ENCODE measurements at places on chromosomes 2 and 18. TPM values are rescaled to one million over a fixed set of nuclear protein-coding genes. Genes with fewer than 3 reads are reported as not detected.

GRCh38 chr2:50648041-50648700, 383.8 kb downstream of the NRXN1 start:
- DNase-seq = no peak

DNA sequence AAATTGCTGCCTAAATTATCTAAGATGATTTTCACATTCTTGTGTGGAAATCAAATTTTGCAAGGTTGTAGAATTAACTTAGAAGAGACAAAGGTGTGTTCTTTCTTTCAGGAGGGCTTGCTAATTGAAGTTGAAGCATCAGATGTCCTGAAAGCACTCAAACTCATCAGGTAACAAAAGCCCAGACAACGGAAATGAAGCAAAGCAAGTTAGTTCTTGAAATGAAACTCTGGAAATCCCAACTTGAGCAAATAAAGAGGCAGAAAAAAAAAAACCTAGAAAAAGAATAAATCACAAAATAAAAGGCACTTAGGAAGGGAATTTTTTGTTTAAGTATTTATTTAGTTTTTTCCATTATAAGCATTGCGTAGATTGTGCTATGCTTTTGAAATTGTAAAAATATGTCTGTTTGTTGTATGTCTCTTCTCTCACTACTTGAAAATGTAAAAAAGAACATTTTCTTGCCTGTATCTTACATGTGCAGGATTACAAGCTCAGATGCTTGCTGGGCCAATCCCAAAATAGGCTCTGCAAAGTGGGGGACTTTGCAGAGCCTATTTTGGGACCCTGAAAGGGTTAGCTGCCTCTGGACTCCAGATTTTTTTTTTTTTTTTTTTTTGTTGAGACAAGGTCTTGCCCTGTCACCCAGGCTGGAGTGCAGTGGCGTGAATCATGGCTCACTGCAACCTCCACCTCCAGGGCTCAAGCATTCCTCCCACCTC, 46.7 kb downstream of the FAM161A start:
- DNase-seq = no peak

DNA sequence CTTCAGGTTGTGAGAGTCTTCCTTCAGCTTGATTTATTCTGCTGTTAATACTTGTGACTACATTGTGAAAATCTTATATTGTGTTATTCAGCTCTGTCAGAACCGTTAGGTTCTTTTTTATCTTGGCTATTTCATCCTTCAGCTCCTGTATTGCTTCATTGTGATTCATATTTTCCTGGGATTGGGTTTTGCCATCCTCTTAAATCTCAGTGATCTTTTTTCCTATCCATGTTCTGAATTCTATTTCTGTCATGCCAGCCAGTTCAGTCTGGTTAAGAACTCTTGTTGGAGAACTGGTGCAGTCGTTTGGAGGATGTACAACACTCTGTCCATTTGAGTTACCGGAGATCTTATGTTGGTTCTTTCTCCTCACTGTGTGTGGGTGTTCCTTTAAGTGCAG, 19.1 kb downstream of the MSTN start:
- DNase-seq = no peak

- DNase-seq = no peak
Measured at GRCh38 chr2:141317986-141318385, 812.8 kb downstream of the LRP1B start.

DNA sequence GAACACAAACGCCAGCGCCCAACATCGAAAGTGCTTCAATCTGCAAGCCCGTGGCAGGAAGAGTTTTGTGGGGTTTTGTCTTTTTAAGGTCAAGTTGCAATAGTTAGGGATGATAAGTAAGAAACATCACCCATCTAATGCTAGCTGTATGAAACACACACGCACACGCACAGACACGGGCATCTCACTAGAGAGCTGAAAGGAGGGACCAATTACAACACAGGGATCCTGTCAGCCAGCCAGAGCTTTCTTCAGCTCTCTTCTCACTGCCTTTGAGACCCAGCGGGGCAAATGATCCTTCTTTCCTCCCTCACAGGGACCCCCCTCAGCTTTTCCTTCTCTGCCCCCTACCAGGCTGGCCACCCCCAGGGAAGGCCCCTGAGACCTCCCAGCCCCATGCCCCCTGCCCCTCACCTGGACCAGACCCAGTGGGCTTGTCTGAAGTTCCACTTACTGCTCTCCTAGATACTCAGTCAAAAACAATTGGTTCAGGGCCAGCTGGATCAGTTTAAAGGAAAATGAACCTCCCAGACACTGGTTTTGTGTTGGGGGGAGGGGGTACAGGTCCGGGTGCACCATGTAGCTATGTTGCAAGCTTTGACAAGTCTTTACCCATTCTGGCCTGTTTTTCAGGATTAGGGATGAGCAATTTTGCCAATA, 17.9 kb downstream of the CYP26B1 start:
- DNase-seq = peak; percentile 18

DNA sequence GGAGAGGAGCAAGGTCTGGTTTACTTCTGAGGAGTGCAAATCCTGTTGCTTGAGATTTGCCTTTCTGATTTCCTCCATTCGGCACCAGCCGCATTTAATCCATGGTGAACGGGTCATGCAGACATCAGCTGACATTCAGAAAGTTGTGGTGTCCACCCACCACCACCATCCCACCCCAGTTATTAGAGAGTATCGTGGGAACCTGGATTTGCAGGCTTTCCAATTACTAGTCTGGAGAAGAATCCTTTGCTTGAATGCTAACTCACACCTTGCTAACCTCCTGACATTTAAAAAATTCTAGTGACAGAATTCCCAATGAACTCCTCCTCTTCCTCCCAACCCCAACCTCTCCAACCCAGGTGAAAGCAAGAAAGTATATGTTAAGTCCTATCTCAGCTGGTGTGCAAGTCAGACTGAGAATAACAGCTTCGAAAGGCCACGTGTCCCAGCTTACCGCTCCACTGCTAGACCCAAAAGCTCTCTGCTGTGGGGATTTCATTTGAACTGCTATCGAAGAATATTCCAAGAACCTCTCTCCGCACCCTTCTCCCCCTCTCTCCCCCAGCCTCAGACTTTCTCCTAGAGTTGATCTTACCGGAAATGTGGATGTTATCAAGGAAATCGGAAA, 17.7 kb downstream of the BCL11A start:
- no peak for DNase-seq

DNA sequence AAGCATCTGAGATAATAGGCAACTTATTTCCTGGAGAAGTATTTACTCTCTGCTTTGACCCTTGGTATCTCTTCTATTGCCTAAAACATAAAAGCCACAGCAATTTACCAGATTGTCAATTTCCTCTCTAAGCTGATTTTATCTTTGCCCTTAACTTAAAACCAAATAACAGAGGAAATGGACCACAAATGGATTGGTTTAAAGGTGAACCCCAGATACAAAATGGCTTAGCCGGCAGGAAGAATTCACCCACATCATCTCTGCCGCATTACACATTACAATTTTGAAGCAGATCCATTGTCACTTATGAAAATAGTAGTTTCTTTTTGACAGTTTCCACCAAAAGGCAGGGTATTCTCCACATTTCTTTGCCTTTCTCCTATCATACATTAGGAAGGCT, 585.8 kb upstream of the CHAC2 start:
- DNase-seq = no peak

The AAK1 gene
- 30.6 TPM for total RNA-seq

DNA sequence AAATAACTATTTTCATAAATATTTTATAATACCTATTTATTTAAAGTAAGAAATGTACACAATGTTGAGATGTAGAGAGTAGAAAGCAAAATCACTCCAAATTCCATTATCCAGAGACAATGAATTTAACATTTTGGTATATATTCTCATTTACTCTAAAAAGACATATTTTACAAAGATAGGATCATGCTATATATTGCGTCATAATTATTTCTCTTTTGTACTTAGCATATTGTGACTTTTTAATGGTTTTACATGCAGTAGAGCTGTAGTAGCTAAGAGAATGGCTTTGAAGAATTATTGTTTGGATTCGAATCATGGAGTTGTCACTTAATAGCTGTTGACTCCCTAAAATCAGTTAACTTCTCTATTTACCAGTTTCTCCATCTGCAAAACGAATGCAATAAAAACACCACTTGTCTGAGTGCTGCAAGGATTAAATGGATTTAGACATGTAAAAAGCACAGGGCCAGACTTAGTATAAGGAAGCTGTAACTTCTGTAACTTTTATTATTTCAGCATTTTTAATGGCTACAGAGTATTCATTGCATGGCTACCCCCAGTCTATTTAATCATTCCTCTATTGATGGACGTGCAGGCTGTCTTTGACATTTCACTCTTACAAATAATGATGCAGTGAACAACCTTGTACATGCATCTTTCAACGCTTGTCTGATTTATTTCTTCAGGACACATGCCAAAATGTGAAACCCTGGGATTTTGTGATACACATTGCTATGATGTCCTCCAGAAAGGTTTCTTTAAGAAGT, 33.2 kb downstream of the KCNS3 start:
- no peak for DNase-seq

The AGXT gene
- total RNA-seq = not detected

DNA sequence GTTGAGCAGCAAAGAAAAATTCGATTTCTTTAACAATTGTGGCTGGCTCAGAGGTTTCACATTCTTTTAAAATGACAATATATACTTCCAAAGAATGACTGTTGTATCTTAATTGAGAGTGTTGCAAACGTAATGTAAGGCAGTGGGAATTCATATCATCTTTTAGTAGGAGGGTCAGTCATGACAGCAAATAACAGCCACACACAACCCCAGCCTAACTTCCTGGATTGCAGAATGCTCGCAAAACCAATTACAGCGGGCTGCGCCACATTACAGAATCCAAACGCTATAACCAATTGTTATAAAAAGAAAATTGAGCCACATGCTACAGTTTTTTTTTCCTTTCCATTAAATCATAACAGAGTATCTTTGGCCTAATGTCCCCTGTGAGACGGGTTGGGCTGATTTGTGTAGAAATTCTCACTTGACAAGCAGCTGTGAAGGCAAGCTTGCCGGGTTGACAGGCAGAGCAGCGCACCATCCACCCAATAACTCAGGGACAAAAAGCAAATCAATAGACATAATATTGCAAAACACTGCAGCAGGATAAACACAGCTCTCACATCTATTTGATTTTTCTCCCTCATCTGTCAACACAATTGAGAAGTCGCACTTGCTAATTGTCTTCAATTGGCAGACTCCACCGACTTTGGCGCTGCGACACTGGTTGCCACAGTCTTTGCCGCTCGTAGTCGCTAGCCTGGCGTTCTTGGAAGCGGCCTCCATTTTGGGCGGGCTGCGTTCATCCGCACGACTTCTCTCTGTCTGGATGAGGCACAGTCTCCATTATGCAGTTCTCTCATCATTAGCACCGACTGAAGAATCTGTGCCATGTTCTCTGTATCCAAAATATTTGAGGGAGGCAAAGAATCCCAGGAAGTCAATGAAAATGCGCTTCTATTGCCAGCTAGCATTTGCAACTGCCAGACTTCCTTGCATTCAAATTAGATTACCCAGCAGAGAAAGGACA, 95.0 kb upstream of the CCDC68 start:
- no peak for DNase-seq

DNA sequence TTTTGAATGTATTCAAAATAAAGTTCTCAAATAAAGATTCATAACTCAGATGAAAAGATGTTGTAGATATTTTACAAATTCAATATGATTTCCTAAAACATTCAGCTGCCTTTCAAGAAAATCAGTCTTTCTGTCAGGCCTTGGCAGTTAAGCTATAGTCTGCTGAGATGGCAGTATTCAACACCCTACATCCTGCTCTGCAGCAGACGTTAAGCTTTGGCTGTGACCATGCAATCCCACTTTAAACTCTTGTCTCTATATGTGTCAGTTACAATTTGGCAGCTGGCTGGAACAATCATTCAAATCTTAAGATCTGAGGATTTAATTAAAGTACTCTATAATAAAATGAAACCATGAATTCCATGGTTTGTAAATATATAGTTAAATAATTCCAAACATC, 567.3 kb upstream of the ZNF804A start:
- no peak for DNase-seq

DNA sequence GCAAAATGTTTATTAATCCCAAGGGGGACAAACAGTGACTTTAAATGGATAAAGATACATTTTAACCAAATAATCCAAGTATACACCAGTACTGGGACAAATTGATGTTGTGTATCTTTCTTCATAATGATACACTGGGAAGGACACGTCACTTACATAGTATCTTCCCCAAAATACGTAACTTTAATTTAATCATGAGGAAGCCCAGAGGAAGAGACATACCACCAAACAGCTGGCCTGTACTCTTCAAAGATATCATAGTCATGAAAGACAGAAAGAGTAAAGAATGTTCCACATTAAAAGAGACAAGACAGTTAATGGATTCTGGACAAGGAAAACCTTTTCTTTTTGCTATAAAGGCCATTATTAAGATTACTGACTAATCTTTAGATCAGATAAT, 37.1 kb downstream of the AGFG1 start:
- DNase-seq = no peak

DNA sequence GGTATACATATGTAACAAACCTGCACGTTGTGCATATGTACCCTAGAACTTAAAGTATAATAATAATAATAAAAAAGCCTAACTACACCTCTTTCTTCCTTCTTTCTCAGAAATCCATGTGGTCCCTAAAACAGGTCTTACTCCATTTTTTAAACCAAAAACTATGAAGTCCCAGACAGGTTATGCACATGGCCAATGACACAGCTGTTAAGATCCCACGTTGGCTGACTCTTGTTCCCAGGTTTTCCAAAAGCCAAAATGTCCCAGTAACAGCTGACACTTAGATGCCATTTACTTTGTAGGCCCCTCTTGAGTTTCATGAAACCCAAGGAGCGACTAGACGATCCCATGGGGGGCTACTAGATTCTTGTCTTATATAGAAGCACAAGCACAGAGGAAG, 97.0 kb downstream of the KCNF1 start:
- DNase-seq = no peak

The SGPP2 gene
- total RNA-seq = not detected

DNA sequence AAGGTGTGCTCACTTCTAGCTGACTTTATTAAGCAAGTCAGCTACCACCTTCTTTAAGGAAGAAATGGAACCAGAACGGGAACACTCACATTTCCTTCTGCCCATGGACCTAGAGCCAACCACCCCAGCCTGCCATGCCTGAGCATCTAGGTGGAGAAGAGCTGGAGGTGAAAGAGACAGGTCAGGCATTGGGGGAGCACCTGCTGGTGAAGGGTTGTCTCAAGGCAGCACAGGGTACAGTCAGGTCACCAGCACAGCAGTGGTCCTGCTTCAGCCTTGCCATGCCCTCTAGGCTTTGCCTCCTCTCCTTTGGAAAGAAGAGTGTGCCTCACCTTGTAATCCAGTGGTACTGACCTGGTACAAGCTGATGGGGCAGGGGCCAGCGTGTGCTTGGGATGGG, 107.9 kb downstream of the KCNF1 start:
- no peak for DNase-seq

- no peak for DNase-seq
Measured at GRCh38 chr2:143452817-143453451, 323.7 kb downstream of the ARHGAP15 start.
